ENCODE measurements at places on chromosomes 3 and 15.

- H3K36me3 ChIP-seq, result no peaks in the 10 kb centered on the region
- peak; percentile 35 for DNase-seq
- H3K27me3 ChIP-seq, result no peaks in the 10 kb centered on the region
- H3K27ac ChIP-seq, result peak overlapping the region; percentile 44
Observed at GRCh38 chr3:43773273-43774094, 82.7 kb downstream of the ABHD5 start.

GRCh38 chr3:125212509-125213363 is at the start of gene SLC12A8:
TSS of gene SLC12A8 (minus strand) at chr3:125212748. CDS start at chr3:125211349, 1,399 bp downstream.
- no peaks in the 10 kb centered on the region for H3K27me3 ChIP-seq
- no peaks in the 10 kb centered on the region for H3K36me3 ChIP-seq
- no peak within 1 kb of the TSS for H3K27ac ChIP-seq

GRCh38 chr3:192482809-192483208 is 244.5 kb downstream of the FGF12 start:
- no peaks in the 10 kb centered on the region for H3K36me3 ChIP-seq
- H3K4me3 ChIP-seq, result peak overlapping the region; percentile 10
- no peaks in the 10 kb centered on the region for H3K4me1 ChIP-seq
- no peak overlapping the region for H3K27ac ChIP-seq
- no peaks in the 10 kb centered on the region for H3K27me3 ChIP-seq

GRCh38 chr15:62392376-62392775 is 227.3 kb upstream of the C2CD4B start:
- peak overlapping the region; percentile 85 for H3K4me3 ChIP-seq
- peaks cover 23% of the 10 kb centered on the region for H3K4me1 ChIP-seq
- H3K27me3 ChIP-seq, result no peaks in the 10 kb centered on the region
- no peaks in the 10 kb centered on the region for H3K36me3 ChIP-seq

DNA sequence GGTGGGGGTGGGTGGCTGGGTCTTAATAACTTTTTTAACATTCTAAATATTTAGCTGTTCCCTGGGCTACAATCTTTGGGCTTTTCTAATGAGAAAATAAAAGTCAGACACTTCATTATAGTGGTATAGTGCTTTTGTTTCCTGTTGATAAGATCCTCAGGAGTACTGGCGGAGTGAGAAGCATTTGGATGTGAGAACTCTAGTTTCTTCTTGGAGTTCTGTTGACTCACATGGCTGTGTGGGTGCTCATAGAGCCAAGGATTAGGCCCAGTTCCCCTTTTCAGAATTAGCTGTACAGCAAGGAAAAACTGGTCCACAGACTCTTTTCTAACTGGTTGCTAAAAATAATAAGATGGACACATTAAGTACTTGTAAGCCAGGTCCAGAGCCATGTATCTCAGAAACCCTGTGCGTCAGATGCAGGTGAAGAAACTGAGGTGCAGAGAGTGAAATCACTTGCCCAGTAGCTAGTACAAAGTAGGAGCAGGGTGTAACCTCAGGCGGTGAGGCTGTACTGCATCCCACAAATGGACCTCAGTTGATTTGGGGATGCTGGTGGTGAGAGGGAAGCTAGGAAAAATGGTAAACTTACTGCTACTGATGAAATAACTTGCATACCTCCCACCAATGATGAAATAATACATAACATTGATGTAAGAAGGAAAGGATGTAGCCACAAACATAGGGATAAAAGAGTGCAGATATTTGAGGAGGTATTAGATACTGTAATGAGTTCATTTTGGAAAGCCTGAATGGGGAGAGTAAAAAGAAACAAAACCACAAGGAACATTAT is 2.3 kb downstream of the ITPR1 start:
- no peak for DNase-seq
- H3K4me1 ChIP-seq, result peaks cover 13% of the 10 kb centered on the region
- H3K27me3 ChIP-seq, result no peaks in the 10 kb centered on the region
- H3K27ac ChIP-seq, result no peak overlapping the region
- no peaks in the 10 kb centered on the region for H3K36me3 ChIP-seq

GRCh38 chr3:156605686-156606605 is 51.0 kb upstream of the SSR3 start:
- H3K4me1 ChIP-seq, result peaks cover 10% of the 10 kb centered on the region
- H3K27me3 ChIP-seq, result no peaks in the 10 kb centered on the region
- peak; percentile 58 for DNase-seq
- peak overlapping the region; percentile 69 for H3K27ac ChIP-seq
- H3K4me3 ChIP-seq, result peak overlapping the region; percentile 66

- H3K27me3 ChIP-seq, result no peaks in the 10 kb centered on the region
- no peak for DNase-seq
- peak overlapping the region; percentile 71 for H3K27ac ChIP-seq
- H3K4me1 ChIP-seq, result peaks cover 57% of the 10 kb centered on the region
- no peak overlapping the region for H3K4me3 ChIP-seq
- H3K36me3 ChIP-seq, result no peaks in the 10 kb centered on the region
Observed at GRCh38 chr3:8524249-8524648, 22.6 kb downstream of the LMCD1 start.

- no peaks in the 10 kb centered on the region for H3K27me3 ChIP-seq
- no peak overlapping the region for H3K4me3 ChIP-seq
- no peak overlapping the region for H3K27ac ChIP-seq
- peaks cover 7% of the 10 kb centered on the region for H3K36me3 ChIP-seq
Observed at GRCh38 chr3:189195302-189195701, 23.5 kb downstream of the TPRG1 start.

- DNase-seq, result no peak
- no peaks in the 10 kb centered on the region for H3K27me3 ChIP-seq
- H3K4me1 ChIP-seq, result peaks cover 37% of the 10 kb centered on the region
- peaks cover 38% of the 10 kb centered on the region for H3K36me3 ChIP-seq
- peak overlapping the region; percentile 98 for H3K27ac ChIP-seq
Observed at GRCh38 chr15:34986771-34987480, 1.2 kb downstream of the ZNF770 start.

DNA sequence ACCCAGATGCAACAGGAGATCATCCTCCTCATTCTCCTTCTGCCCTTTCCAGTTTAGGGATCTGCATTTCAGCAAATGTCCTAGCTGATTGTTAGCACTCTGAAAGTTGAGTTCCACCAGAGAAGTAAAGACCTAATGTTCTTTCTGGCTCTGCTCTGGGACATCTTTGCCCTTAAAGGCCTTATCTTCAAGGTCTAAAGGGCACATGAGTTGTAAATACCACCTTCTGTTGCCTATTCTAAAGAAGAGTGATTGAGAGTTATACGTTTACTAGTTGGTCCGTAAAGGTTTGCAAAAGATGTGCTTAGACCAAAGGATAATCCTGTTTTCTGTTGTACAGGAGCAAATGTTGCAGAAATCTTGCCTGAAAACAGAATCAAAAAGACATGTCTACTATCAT is 151.6 kb downstream of the ADAMTS9 start:
- no peak for DNase-seq
- H3K36me3 ChIP-seq, result peaks cover 13% of the 10 kb centered on the region
- H3K4me3 ChIP-seq, result no peak overlapping the region
- H3K4me1 ChIP-seq, result peaks cover 14% of the 10 kb centered on the region
- no peak overlapping the region for H3K27ac ChIP-seq

- peak overlapping the region; percentile 48 for H3K27ac ChIP-seq
- peak overlapping the region; percentile 3 for H3K4me3 ChIP-seq
Observed at GRCh38 chr3:52606373-52607085, 70.1 kb downstream of the UQCC5 start.

GRCh38 chr15:71231758-71232157 is 116.5 kb downstream of the THSD4 start:
- H3K27ac ChIP-seq, result no peak overlapping the region
- no peaks in the 10 kb centered on the region for H3K36me3 ChIP-seq
- no peaks in the 10 kb centered on the region for H3K4me1 ChIP-seq
- DNase-seq, result no peak

GRCh38 chr15:71136793-71137518 is 21.7 kb downstream of the THSD4 start:
- no peaks in the 10 kb centered on the region for H3K27me3 ChIP-seq
- H3K27ac ChIP-seq, result no peak overlapping the region
- DNase-seq, result no peak

- H3K36me3 ChIP-seq, result no peaks in the 10 kb centered on the region
- no peak overlapping the region for H3K27ac ChIP-seq
- no peak for DNase-seq
Observed at GRCh38 chr3:67196677-67197076, 198.6 kb downstream of the KBTBD8 start.

- H3K27me3 ChIP-seq, result no peaks in the 10 kb centered on the region
- no peak for DNase-seq
- no peak overlapping the region for H3K4me3 ChIP-seq
- H3K27ac ChIP-seq, result no peak overlapping the region
Observed at GRCh38 chr3:69613286-69613685, 126.0 kb upstream of the MITF start.

DNA sequence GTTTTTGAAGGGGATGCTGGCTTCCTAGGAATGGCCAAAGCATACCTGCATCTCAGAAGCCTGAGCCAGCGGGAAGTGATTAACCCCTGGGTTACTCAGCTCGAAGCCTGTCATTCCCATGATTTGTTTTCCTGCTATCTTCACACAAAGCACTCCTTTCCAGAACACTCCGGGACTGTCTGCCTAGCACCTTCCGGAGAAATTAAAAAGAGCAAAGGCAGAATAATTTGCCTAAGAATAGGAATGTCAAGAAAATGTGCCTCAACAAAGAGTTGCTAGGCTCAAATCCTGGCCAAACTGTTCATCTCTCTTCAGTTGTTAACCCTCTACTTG is 34.1 kb downstream of the TPM1 start:
- no peak for DNase-seq
- H3K4me1 ChIP-seq, result peaks cover 15% of the 10 kb centered on the region
- H3K27ac ChIP-seq, result no peak overlapping the region
- no peaks in the 10 kb centered on the region for H3K36me3 ChIP-seq
- no peaks in the 10 kb centered on the region for H3K27me3 ChIP-seq

GRCh38 chr15:48751595-48751994 is 59.3 kb downstream of the CEP152 start:
- no peak for DNase-seq
- no peaks in the 10 kb centered on the region for H3K36me3 ChIP-seq
- no peaks in the 10 kb centered on the region for H3K27me3 ChIP-seq
- no peak overlapping the region for H3K27ac ChIP-seq
- H3K4me3 ChIP-seq, result no peak overlapping the region
- H3K4me1 ChIP-seq, result no peaks in the 10 kb centered on the region

DNA sequence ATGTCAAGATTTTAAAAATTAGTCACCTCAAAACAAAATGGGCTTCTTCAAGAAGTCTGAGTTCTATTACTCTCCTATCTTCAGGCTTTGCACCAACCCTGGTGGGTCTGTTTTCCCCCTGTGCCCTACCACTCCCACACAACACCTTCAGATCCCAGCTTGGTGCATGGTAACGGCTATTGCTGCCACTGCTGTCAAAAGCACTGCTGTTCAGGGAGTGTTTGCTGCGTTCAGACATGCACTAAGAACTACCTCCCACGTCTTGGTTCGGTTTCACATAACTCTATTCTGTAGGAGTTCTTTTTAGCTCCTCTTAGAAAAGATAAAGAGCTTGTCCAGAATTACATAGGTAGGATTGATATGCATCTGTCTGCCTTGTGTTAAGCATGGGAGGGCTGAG is 799.2 kb downstream of the NR2F2 start:
- no peak overlapping the region for H3K4me3 ChIP-seq
- H3K27me3 ChIP-seq, result no peaks in the 10 kb centered on the region
- DNase-seq, result no peak

DNA sequence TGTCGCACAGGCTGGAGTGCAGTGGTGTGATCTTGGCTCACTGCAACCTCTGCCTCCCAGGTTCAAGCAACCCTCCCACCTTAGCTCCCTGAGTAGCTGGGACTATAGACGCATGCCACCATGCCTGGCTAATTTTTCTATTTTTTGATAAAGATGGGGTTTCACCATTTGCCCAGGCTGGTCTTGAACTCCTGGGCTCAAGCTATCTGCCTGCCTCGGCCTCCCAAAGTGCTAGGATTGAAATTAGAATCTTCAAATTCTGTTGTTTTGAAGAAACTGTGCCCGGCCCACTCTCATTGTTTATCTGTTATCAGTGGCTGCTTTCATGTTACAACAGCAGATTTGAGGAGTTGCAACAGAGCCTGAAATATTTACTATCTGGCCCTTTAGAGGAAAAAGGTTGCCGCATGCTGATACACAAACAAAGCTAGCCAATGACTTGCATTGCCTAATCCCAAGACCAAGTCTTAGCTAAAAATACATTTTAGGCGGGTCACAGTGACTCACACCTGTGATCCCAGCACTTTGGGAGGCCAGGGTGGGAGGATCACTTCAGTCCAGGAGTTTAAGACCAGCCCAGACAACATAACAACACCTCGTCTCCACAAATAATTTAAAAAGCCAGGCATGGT is 43.2 kb upstream of the PPP4R2 start:
- H3K4me3 ChIP-seq, result no peak overlapping the region
- DNase-seq, result no peak
- no peaks in the 10 kb centered on the region for H3K36me3 ChIP-seq

DNA sequence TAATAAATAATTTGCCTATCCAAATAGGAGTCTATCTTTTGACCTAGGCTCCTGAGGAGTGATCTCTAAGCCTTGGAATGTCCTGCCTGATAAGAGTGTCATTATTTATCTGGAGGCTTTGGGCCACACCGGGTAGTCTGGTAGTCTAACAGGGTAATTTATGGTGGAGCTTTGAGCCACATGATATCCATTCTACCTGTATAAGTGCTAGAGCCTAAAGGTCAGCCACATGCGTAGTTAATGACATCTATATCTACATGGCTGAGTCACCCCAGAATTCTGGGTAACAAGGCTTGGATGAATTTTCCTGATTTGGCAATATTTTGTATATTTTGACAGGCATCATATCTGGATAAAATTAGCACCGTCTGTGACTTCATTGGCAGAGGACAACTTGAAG is 681.4 kb downstream of the MCTP2 start:
- H3K27me3 ChIP-seq, result no peaks in the 10 kb centered on the region
- H3K4me1 ChIP-seq, result no peaks in the 10 kb centered on the region
- H3K36me3 ChIP-seq, result no peaks in the 10 kb centered on the region
- no peak for DNase-seq
- no peak overlapping the region for H3K4me3 ChIP-seq

DNA sequence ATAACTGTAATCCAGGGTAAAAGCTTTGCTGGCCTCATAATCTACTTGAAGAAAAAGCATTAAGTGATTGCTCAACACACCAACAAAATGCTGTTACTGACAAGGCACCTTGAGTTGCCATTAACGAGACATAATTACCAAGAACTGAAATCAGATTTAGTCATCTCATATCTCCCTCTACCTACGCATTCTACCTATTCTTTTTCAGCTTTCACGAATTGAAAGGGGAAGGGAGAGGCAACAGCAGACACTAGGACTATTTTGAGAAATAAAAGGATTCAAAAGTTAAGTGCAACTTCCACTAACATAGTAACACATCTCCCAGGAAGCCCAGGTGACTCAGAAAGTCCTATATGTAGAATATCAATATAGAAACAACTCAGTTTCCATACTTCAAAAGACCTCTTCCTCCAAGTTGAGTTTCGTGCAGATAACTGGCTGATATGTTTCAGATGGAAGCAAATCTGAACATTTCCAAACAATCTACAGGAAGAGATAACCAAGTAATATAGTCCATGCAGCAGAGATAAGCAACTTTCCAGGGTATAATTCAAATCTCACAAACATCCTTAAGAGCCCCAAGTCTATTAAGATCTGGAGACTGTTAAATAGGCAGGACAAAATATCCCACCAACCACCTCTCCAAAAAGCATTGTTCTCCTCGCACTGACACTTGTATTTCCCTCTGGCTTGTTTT is 1.9 kb downstream of the OSBPL10 start:
- peak overlapping the region; percentile 74 for H3K4me3 ChIP-seq
- H3K36me3 ChIP-seq, result no peaks in the 10 kb centered on the region
- H3K27ac ChIP-seq, result no peak overlapping the region
- peaks cover 13% of the 10 kb centered on the region for H3K4me1 ChIP-seq

- H3K27me3 ChIP-seq, result no peaks in the 10 kb centered on the region
- no peaks in the 10 kb centered on the region for H3K4me1 ChIP-seq
- no peak overlapping the region for H3K27ac ChIP-seq
- no peak overlapping the region for H3K4me3 ChIP-seq
Observed at GRCh38 chr3:67976663-67977062, 322.3 kb upstream of the SUCLG2 start.

GRCh38 chr3:112740835-112741234 is 99.9 kb upstream of the CCDC80 start:
- H3K4me3 ChIP-seq, result no peak overlapping the region
- DNase-seq, result no peak
- no peaks in the 10 kb centered on the region for H3K4me1 ChIP-seq
- no peak overlapping the region for H3K27ac ChIP-seq
- no peaks in the 10 kb centered on the region for H3K36me3 ChIP-seq
